ENCODE measurements at places on chromosomes 4 and X. TPM values are rescaled to one million over a fixed set of nuclear protein-coding genes. Genes with fewer than 3 reads are reported as not detected.

Gene BST1
- 0.93 TPM for total RNA-seq

Gene MAGEA2B
- total RNA-seq: not detected

Gene ZIC3
- total RNA-seq: not detected

Gene TKTL1
- 0.12 TPM for total RNA-seq

GRCh38 chr4:30943356-30943755 is 223.2 kb downstream of the PCDH7 start:
- DNase-seq: no peak
- H3K4me3 ChIP-seq: no peak overlapping the region
- no peaks in the 10 kb centered on the region for H3K27me3 ChIP-seq
- H3K27ac ChIP-seq: no peak overlapping the region
- H3K36me3 ChIP-seq: no peaks in the 10 kb centered on the region

GRCh38 chr4:144310535-144310934 is 170.0 kb upstream of the GYPA start:
- no peaks in the 10 kb centered on the region for H3K36me3 ChIP-seq
- H3K4me3 ChIP-seq: no peak overlapping the region
- H3K27me3 ChIP-seq: peaks cover 3% of the 10 kb centered on the region
- no peak for DNase-seq

- H3K4me3 ChIP-seq: no peak overlapping the region
- DNase-seq: no peak
- no peaks in the 10 kb centered on the region for H3K4me1 ChIP-seq
Observed at GRCh38 chr4:138611017-138611416, 368.9 kb upstream of the SLC7A11 start.

GRCh38 chrX:124555036-124555595 is 208.8 kb downstream of the SH2D1A start:
- H3K27ac ChIP-seq: no peak overlapping the region
- no peaks in the 10 kb centered on the region for H3K4me1 ChIP-seq
- H3K4me3 ChIP-seq: no peak overlapping the region
- H3K36me3 ChIP-seq: no peaks in the 10 kb centered on the region
- DNase-seq: no peak

Data from activated T-helper 1 cell treated with anti-CD3 and anti-CD28 coated beads, Interleukin-12 subunit alpha, Interleukin-12 subunit beta, Interleukin-2, Interleukin-4 antibody, amounts not matched to agents 30 ng/mL and 10 ng/mL and 1 ng/mL, durations not matched to agents 14 hours and 24 hours and 36 hours (primary cell).